Activated T-cell treated with anti-CD3 and anti-CD28 coated beads, Interleukin-2, amount 50 U/mL, for 72 hours (primary cell): ENCODE measurements at places on chromosomes 13 and 19. TPM values are rescaled to one million over a fixed set of nuclear protein-coding genes. Genes with fewer than 3 reads are reported as not detected.

DNA sequence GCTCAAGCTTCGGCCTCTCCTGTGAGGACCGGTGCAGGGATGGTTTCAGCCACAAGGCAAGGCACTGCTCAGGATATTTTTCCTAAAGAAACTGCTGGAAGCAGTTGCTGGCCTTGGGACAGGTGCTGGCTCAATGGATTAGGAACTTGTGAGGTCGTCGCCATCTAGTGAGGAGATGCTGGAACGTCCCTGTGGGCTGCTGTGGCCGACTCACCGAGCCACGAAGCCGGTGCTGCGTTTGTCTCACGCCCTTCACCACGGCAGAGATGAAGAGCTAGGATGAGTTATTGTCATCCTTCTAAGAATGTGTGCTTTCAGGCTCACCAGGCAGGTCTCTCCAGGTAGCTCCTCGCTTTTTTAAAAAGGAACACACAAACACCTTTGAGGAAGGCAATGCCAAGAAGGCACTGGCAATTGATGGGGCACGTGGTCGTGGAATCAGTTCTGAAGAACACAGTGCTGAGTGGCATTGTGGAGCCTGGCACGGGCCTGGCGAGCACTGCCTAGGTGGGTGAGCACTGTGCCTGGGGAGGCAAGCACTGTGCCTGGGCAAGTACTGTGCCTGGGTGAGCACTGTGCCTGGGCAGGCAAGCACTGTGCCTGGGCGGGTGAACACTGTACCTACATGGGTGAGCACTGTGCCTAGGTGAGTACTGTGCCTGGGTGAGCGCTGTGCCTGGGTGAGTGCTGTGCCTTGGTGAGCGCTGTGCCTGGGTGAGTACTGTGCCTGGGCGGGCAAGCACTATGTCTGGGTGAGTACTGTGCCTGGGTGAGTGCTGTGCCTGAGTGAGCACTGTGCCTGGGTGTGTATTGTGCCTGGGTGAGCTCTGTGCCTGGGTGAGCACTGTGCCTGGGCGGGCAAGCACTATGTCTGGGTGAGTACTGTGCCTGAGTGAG is 140.4 kb downstream of the TEX29 start:
- H3K36me3 ChIP-seq, result no peaks in the 10 kb centered on the region
- DNase-seq, result no peak
- H3K27ac ChIP-seq, result no peak overlapping the region
- peaks cover 11% of the 10 kb centered on the region for H3K27me3 ChIP-seq

GRCh38 chr13:108463340-108463739 is 166.1 kb upstream of the MYO16 start:
- peaks cover 1% of the 10 kb centered on the region for H3K36me3 ChIP-seq
- H3K27me3 ChIP-seq, result peaks cover 10% of the 10 kb centered on the region
- H3K27ac ChIP-seq, result no peak overlapping the region
- H3K4me1 ChIP-seq, result no peaks in the 10 kb centered on the region
- H3K4me3 ChIP-seq, result no peak overlapping the region

GRCh38 chr19:45469945-45470761 is 2.4 kb downstream of the FOSB start:
- peaks cover 44% of the 10 kb centered on the region for H3K4me1 ChIP-seq
- peak overlapping the region; percentile 89 for H3K27ac ChIP-seq
- peaks cover 3% of the 10 kb centered on the region for H3K36me3 ChIP-seq

DNA sequence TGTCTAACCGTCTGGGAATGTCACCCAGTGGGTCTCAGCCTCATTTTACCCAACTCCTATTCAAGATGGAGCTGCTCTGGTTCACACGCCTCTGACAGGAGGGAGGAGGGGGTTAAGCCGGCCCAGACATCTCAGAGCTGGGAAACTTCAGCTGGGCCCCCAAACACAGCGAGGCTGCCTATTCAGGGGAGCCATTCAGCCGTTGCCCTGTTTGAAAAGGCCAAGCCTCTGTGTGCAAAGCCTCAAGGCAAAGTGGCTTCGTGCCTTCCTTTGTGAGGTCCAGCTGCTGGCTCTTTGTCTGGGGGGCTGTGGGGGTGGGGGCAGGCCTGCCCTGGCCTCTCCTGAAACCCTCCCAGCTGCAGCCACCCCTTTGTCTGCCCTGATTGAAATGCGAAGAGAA is 147.4 kb downstream of the PTPRS start:
- H3K27me3 ChIP-seq, result no peaks in the 10 kb centered on the region
- H3K4me1 ChIP-seq, result no peaks in the 10 kb centered on the region
- no peak overlapping the region for H3K27ac ChIP-seq

The SHC2 gene
- 1.9 TPM for total RNA-seq

The HPN gene
- 0.30 TPM for total RNA-seq
